ENCODE measurements at places on chromosomes 1 and 21.
A peak's percentile ranks its signal among the peaks of the same experiment; 100 is the strongest.

DNA sequence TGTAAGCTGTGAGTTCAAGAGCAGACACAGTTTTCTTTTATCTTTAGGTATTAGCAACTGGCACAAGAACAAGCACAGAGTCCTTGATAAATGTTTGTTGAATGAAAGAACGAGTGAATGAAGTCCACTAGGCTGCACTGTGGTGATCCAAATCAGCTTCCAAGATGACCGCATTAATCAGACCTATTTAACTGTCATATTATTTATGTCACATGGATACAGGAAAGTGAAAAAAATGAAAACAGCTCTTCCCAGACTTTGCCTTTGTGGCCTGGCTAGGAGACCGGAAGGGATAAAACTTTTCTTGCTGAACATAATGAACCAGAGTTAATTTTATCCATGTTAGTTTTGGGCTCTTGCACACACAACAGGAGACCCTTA, 261.3 kb downstream of the TNR start:
- no peak for DNase-seq

- DNase-seq, result no peak
Measured at GRCh38 chr1:2290595-2291510, 62.7 kb downstream of the SKI start.

- DNase-seq, result no peak
Measured at GRCh38 chr1:43947874-43948437, 1.2 kb downstream of the IPO13 start.

DNA sequence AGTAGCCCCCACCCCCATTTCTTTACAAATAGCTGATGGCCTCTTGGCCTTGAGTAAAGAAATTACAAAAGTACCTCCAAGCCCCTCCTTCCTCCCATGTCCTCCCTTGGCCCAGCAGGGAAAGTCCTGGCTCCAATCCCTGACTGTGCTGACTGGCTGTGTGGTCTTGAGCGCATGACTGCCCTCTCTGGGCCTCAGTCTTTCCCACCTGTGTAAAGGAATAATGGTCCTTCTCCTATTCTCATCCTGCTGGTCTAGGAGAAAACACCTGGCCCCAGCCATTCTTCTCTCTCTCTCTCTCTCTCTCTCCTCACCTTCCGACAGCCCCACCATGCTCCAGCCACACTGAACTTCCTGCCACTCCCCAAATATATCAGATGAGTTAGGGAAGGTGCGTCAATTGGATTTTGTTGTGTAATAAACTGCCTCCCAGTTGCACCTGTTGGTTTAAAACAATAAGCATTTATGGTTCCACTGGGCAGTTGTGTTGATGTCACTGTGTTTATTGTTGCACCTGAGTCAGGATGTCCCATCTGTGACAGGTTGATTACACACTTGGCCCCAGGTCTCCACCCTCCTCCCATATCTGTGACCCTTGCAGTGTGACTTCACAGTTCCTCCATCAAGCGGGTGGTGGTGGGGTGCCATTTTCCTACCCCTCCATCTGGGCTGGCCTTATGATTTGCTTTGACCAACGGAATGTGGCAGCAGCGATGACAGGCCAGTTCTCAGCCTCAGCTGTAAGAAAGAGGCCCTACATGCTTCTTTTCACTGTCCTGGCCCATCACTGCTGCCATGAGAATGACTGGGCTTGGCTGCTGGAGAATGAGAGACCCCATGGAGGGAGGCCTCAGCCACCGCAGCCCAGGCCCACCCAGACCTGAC, 22.3 kb upstream of the LRP8 start:
- DNase-seq, result no peak

DNA sequence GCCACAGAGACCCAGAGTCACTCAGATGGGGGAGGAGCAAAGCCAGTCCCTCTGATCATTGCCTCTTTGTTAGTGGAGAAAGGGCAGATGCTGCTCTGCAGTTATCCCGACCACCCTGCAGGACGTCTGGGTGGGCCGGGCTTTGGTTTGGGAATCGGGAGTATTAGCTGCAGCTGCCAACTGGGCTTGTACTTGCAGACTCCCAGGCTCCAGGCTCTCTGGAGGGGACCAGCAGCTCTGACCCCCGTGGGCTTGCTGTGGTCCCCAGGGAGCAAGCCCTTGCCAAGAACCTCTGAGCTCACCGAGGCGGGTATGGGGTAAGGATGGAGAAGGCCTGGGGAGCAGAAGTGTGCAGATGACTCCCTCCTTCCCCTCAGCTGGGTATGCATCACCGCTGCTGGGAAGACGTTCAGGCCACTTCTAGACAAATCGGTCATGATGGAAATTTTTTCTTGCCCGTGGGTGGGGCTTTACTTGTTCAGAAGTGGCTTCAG, 21.6 kb downstream of the MAPKAPK2 start:
- DNase-seq, result no peak

DNA sequence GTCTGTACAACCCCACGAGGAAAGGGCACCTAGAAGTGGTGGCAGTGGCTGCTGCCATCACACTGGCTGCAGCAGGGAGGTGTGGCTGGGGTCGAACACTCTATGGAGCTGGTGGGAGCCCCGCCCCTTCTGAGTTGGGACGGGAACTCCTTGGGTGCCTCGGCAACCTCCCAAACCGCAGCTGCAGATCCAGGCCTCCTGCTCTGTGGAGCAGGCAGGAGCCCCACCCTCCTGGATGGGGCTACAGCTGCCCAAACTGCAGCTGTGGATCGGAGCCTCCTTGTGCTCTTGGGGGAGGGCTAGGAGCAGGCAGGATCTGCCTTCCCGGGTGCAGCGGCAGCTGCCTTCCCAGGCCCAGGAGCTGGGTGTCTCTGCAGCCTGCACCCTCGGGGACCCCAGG, 38.9 kb upstream of the TARDBP start:
- DNase-seq, result no peak

GRCh38 chr1:15454256-15454655, 2.3 kb upstream of the CELA2A start:
- no peak for DNase-seq

DNA sequence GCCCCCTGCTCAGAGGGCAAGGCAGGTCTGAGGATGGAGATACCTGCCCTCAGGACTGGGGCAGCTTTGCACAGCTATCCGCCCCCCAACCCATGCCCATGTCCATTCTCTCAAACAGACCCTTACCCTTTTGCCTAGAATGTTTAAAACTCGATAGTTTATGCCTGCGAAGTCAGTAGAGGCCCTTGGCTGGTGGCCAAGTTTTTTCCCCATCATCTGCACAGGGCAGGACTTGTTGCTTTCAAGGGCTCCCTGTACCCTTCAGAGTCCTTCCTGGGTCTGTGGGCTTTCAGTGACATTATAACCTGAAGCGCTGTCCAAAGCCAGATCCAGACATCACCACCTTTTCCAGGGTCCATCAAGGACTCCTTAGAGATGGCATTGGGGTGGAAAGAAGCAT, 148.7 kb upstream of the ZNF644 start:
- DNase-seq, result no peak

GRCh38 chr1:183566026-183566425, 24.2 kb downstream of the NCF2 start:
- no peak for DNase-seq

DNA sequence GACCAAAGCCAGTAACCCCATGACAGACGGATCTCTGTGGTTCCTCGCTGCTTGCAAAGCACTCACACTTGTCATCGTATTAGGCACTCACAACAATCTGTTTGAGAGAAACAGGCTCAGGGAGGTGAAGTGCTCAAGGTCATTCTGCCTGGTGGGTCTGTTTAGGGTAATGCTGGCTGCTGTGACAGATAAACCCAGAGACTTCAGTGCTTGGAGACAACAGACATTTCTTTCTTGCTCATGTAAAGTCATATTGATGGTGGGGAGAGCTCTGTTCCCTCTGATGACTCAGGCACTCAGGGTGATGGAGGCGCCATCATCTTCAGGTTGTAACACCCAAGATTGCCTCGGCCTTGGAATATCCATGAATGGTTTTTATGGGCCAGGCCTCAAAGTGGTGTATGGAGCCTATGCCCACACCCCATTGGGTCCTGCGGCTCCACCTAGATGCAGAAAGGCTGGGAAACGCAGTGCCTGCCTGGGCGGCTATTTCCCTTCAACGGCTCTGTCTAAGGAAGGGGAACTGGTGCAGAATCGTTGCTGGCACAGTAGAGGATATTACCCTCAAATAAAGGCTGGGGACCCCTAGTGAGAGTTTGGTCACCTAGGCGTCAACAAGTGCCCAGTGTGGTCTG, 71.6 kb upstream of the SELENON start:
- no peak for DNase-seq

DNA sequence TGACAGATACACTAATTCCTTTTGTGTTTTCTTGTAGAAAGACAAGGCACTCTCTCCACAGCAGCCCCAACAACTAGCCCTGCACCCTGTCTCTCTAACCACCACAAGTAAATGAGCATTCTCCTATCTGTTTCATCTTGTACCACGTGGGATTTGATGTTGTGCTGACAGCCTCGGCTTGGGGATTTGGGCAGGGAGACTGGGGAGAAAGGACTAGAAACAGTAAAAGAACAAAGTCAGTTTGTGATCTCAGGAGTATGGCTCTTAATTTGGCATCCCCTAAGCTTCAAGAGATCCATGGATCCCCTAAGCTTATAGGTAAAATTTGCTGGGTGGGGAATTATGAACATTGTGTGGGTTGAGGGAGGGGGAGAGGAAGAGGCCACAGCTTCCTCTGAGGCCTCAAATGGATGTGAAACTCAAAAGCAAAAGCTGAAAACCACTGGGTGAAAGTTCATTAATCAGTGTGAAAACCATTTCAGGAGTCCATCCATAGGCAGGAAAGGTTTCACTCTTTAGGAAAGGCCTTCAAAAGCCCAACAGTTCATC, 3.1 kb downstream of the C1orf162 start:
- DNase-seq, result no peak

DNA sequence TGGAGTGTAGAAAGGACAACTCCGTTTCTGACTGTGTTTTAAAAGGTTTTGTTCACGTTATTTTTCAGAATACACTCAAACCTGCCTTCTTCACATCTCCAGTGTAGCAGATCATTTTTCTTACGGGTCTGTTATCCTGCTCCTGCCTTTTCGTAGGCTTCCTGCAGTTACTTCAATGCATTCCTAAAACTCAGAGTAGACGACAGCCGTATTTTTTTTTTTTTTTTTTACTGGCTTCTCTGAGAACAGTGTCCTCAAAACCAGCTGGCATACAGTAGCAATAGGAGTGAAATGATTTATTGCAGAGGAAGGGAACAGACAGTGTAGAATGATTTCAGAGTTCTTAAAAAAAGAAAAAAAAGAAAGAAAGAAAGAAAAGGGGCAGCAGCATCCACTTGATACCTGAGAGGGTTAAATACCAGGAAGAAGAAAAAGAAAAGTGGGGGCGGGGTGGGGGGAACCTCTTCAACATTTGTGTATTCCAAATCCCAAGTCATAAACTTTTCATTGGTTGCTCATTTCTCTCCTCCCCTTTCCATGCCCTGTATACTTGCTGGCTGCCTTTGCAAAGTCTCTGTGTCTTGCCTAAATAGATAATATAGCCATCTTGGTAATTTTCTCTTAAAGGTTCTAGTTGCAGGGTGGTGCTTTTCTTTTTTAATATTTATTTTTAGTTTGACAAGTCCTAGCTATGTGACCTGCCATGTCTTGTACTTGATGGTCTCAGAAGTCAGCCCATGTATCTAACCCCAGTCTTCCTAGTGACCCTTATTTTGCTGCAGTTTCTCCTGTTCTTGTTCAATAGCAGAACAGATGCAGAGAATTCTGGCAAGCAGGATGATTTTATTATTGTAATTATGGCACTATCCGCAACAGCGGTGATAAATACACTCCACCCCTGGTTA, 2.8 kb downstream of the TGFB2 start:
- DNase-seq, result no peak

- DNase-seq, result peak; percentile 15
Measured at GRCh38 chr1:22105611-22106207, 37.2 kb downstream of the WNT4 start.

GRCh38 chr1:244830639-244831038, 4.8 kb upstream of the COX20 start:
- DNase-seq, result no peak

DNA sequence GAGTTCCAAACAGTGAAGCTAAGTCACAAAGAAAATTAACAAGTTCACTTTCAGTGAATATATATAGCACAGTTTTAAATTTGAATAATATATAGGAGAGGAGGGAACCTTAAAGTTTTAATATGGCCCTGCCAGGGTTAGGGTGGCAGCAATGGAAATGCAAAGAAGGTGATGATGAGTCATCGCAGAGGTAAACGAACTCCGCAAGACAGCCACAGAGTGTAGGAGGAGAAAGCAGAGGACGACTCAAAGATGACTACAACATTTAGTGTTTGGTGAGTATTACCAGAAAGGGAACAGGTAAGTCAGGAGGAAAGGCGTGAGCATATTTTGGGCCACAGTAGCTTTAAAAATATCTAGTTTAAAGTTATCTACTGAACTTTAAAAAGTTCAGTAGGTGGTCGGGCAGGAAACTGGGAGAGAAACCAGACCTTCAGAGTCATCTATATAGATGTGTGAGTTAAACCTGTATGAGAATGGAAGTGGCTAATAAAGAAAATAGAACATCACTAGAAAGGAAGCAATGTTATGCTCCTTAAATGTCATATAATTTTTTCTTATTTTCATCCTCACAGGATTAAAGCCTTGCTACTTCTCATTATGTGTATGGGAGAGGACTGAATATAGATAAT, 75.7 kb downstream of the UCHL5 start:
- no peak for DNase-seq

DNA sequence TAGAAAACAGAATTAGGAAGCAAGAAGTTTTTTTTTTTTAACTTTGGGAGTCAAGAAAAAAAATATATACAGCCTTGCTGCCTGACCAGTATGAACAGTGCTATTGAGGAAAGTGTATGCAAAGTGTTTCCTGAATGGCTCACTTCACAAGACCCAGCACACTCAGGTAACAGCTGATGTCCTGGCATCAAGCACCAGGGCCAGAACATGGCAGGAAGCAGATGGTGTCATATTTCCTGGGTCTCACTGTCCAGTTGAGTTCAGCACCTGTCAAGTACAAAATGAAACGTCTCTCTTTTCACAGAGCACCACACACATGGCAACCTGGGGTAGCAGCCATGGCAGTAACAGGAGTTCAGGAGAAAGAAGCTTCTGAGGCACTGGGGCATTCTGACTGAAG, 372.3 kb downstream of the TTLL7 start:
- DNase-seq, result peak; percentile 59

DNA sequence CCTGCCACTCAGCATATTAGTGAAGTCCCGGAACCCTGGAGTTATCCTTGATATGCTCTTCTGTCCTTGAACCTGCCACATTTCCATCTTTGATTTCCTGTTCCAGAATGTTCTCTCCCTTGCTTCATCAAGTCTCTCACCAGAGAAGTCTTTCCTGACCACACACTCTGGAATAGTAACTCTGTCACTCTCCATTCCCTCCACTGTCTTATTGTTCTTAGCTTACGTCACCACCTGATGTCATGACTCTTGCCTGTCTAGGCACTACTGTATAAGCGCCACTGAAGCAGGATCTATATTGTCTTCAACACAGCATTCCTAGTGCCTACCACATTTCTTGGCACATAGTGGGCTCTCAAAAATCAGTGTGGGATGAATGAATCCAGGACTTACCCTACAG, 65.4 kb upstream of the SMYD2 start:
- no peak for DNase-seq

- no peak for DNase-seq
Measured at GRCh38 chr21:40689840-40690360, 157.1 kb downstream of the DSCAM start.

DNA sequence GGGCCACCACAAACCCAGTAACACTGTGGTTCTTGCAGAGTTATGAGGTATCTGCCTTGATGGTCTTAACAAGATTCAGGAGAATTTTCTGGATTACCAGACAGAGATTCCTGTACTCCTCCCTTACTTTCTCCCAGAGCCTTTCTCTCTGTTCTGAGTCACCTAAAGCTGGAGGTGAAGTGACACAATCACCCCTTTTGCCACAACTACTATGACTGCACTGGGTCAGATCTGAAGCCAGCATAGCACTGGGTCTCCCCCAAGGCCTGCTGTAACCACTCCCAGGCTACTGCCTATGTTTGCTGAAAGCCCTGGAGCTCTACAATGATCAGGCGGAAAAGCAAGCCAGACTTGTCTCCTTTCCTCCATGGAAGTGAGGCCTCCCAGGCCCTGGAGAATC, 156.7 kb upstream of the NEGR1 start:
- no peak for DNase-seq
